ENCODE measurements at places on chromosomes 5 and 9.

GRCh38 chr5:158027806-158028775, 169.1 kb upstream of the CLINT1 start:
- no peak for DNase-seq

DNA sequence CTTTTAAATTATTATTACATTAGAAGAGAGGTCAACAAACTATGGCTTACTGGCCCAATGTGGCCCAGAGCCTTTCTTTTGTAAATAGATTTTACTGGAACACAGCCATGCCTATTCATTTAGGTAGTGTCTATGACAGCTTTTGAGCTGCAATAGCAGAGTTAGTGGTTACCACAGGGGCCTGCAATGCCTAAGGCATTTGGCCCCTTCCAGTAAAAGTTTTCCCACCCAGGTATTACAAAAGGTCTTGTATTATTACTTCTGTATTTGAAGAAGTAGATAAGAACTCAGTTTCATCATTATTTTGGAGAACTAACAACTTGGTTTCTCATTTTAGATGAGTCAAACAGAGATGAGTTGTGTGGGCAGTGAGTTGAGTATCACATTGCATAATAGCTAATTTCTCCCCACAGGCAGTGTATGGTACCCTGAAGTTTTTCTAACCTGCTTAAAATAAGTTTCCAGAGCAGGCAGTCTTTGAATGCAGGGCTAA, 9.5 kb downstream of the MTRR start:
- no peak for DNase-seq

DNA sequence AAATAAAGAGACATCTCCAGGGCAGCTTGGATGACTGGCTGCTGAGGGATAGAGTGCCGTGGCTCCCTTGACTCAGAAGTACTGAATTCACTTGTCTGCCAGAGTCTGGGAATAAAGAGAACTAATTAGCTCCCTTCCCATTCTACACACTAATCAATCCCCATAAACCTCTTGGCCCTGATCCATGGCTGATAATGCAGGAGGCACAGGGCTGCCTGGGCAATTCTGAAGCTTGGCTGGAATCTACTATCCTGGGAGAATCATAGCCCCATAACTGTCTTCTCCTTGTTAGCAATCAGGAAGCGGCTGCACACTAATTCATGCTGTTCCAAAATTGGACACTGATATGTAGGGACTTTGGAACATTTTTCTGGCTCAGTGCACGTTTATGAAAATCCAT, 197.7 kb downstream of the PTTG1 start:
- DNase-seq = no peak

DNA sequence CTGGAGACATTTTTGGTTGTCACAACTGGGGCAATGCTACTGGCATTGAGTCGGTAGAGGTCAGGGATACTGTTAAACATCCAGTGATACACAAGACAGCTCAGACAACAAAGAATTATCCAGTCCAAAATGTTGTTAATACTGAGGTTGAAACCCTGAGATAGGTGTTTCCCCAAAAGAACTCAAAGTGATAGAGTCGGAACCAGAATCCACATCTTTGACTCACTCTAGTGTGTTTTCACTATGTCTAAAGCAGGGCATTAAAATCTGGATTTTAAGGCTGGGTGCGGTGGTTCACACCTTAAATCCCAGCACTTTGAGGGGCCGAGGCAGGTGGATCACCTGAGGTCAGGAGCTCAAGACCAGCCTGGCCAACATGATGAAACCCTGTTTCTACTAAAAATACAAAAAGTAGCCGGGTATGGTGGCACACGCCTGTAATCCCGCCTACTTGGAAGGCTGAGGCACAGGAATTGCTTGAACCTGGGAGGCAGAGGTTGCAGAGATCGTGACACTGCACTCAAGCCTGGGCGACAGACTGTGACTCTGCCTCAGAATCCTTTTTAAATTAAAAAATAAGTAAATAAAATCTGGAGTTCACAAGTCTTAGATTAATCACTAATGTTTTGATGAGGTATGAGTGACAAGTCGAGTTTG, 17.0 kb downstream of the SLC31A1 start:
- no peak for DNase-seq

GRCh38 chr9:4798281-4799032, 5.7 kb downstream of the RCL1 start:
- no peak for DNase-seq

- DNase-seq = no peak
Observed at GRCh38 chr5:78603636-78604175, 44.9 kb downstream of the LHFPL2 start.

GRCh38 chr5:96809921-96810320, 2.2 kb upstream of the ERAP1 start:
- DNase-seq = no peak

GRCh38 chr5:116765441-116765840, 190.8 kb upstream of the SEMA6A start:
- DNase-seq = no peak

GRCh38 chr5:88769165-88769564, 113.8 kb downstream of the MEF2C start:
- no peak for DNase-seq

GRCh38 chr5:50653946-50654345, 12.5 kb upstream of the PARP8 start:
- no peak for DNase-seq

DNA sequence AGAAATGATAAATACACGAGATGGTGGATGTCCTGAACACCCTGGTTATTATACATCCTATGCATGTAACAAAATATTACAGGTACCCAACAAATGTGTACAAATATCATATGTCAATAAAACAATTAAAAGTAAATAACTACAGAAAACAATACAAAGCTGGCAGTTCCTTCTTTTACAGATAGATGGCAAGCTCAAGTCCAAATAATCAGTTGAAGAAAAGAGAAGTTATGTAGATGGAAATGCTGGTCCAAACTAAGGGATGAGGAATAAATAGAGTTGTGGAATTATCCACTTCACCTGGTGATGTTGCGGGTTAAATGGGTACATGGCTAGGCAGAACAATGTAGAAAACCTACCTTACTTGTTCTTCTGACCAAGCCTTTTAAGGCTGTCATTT, 79.4 kb downstream of the PALM2AKAP2 start:
- DNase-seq = no peak

- no peak for DNase-seq
Observed at GRCh38 chr5:89435347-89435746, 552.4 kb upstream of the MEF2C start.

- no peak for DNase-seq
Observed at GRCh38 chr5:128825826-128826225, 139.5 kb upstream of the SLC27A6 start.

- DNase-seq = no peak
Observed at GRCh38 chr5:124512236-124512635, 234.2 kb downstream of the ZNF608 start.

- no peak for DNase-seq
Observed at GRCh38 chr9:26856413-26857032, 36.1 kb downstream of the CAAP1 start.

DNA sequence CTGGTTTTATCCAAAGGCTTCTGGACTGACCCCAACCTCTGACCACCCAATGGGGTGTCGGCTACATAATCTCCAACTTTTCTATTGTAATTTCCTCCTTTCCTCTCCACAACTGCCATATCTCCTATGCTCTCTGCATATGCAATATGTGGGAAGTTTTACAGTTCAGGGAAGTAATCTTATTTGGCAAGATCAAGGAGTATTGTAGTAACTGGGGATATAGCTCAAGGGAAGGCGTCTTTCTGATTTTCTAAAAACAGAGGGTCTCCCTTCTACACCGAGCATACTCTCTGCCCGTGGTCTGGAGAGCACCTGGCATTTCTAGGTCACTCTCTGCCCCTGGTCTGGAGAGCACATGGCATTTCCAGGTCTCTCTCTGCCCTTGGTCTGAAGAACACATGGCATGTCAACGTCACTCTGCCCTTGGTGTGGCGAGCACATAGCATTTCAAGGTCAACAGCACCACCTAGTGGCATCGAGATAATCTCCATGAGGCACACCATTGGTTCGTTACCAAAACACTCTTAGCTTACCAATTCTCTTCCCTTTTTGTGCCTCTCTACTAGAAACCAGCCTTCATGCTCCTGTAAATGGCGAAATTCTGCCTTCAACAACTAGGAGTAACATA, 616.4 kb upstream of the NUDT12 start:
- peak; percentile 36 for DNase-seq

- no peak for DNase-seq
Observed at GRCh38 chr9:32978051-32978450, 23.4 kb downstream of the APTX start.

- no peak for DNase-seq
Observed at GRCh38 chr5:7261900-7262299, 134.0 kb upstream of the ADCY2 start.

DNA sequence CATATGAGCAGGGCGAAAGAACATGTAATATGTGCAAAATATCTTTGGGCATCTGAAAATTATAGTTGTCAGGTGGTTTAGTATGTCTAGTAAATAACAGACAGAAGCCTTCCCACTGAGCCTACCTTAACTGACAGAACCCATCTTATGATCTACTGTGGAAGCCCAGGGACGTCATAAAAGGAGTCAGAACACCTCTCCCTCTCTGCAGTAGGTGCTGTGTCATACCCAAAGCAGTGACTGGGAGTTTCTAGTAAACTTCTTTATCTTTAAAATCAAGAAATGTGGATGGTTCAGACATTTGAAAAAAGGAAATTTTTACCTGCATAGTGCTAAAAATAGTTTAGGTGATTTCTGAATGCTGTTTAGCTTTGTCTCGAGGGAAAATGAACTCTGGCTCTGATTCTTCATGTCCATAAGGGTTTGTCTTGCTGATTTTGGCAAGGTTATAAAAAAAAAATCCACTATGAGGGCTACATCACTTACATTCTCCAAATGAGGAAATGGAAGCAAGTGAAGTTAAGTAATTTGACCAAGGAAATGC, 104.0 kb downstream of the NUDT12 start:
- DNase-seq = no peak

DNA sequence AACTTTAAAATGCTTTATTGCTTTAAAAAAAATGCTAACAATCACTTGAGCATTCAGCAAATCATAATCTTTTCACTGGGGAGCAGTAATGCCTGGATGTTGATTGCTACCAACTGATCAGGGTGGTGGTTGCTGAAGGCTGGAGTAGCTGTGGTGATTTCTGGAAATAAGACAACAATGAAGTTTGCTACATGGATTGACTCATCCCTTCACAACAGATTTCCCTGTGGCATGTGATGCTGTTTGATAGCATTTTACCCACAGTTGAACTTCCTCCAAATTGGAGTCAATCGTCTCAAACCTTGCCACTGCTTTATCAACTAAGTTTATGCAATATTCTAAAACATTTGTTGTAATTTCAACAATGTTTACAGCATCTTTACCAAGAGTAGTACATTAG, 83.3 kb downstream of the MLLT3 start:
- no peak for DNase-seq

DNA sequence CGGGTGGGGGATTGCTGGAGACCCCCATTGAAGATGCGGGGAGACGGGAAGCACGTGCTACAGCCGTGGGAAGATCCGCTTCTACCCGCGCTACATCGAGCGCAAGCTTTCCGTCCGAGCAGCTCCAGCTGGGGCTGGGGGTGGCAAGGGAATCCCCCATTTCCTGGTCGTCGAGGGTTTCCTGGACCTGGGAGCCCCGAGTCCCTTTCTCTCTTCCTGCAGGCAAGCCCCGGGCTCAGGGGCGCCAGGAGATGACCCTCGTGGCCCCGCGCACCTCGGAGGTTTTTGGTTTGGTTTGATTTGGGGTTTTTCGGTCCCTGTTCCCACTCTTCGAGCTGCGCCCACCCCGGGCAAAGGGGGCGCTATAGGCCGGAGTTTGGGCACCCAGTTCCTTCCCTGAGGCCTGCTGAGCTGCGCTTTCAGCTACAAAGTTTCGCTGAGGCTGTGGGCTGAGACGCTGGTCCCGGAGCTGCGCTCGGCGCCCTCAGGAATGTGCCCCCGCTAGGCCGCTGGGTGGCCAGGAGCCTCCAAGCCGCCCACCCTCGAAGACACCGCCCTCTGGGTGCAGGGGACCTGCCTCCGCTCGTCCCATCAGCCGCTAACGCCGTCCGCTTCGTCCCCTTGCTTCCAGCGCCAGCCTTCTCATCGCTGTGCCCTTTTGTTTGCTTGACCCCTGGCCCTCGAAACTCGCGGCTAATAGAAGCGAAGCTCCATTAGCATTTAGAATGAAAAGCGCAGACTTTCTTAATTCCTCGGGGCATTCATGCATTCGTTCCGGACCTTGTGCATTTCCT, 2.9 kb downstream of the NR4A3 start:
- peak; percentile 93 for DNase-seq

DNA sequence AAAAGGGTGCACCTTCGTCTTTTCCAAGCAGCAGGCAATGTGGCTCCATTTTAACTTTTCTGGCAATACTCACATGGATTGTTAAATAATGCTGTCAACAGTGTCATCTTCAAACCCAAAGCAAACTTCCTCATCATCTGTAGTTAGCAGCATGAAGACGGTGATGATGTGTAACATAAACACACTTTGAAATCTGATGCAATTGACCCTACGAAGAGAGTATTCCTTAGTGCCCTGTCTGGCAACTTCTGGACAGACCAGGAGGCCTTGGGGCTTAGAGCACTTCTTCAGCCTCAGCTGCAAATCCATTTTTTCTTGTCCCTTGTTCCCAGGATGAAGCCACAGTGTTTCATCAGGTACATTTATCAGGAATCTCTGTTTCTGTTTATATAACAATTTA, 149.1 kb downstream of the GHR start:
- DNase-seq = no peak

DNA sequence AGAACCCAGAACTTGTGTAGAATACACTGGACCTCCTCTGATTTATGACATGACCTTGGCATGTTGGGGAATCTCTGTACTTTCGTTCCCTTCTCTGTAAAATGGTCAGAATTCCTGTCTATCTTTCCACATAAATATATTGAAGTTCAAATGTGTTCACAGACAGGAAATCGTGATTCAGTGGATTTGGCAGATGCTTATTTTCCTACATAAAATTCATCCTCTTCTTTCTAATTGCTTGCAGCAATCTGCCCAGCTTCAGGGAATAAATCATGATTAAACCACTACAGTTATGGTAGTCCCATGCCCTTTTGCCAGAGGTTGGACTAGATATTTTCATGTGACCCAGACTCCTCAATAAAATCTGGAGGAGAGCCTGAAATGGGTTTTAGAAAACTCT, 52.1 kb upstream of the ARL15 start:
- DNase-seq = no peak

- DNase-seq = no peak
Observed at GRCh38 chr5:53430618-53431252, 49.7 kb upstream of the FST start.

All from H1 (cell line).